Stimulated activated CD8-positive, alpha-beta memory T cell treated with anti-CD3 and anti-CD28 coated beads, Interleukin-4, amount 100 ng/mL, for 4 hours (primary cell): ENCODE measurements at places on chromosomes 4 and X.

DNA sequence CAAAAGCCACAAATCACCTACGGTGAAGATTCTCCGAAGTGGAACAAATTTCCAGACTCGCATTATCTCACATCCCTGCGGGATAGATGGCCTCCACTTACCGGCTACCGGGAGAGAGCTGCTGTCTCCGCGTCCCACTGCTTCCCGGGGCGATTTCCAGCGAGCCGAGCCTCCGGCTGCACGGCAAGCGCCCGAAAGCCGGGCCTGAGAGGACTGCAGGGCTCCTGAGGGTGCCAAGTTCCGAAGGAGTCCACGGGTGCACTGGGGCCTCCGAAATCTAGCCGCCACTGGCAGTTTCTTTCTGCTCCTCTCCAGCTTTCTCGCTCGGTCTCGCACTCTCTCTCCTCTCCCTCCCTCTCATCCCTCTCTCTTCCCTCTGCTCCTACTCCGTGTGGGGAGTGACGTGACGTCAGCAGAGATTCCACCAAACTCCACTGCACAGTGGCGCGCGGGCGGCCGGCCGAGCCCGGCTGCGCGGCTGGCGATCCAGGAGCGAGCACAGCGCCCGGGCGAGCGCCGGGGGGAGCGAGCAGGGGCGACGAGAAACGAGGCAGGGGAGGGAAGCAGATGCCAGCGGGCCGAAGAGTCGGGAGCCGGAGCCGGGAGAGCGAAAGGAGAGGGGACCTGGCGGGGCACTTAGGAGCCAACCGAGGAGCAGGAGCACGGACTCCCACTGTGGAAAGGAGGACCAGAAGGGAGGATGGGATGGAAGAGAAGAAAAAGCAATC is 14.0 kb upstream of the PITX2 start:
- no peak for DNase-seq

DNA sequence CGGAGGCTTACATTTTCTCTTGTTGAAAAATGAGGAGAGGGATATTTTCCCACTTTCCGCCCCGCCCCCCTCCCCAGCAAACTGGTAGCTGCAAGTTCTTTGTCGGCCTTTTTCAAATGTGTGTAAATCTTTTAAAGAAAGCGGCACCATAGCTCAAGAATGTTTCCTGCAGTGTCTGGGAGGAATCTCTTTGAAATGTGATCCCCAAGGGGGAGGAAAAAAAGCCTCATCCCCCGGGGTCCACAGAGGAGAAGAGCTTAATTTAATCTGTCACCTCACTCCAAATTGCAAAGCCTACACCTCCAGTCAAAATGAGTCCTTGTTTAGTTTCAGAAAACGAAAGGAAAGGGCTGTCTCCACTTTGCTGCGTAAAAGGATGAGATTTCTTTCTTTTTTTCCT is 34.8 kb downstream of the ASMT start:
- DNase-seq: no peak

- no peak for DNase-seq
These were observed 133.9 kb downstream of the CORIN start for GRCh38 chr4:47703956-47704355.

GRCh38 chrX:15598026-15598425 is 2.7 kb downstream of the ACE2 start:
- no peak for DNase-seq

GRCh38 chrX:150326541-150327247 is 36.4 kb upstream of the MAMLD1 start:
- no peak for DNase-seq

DNA sequence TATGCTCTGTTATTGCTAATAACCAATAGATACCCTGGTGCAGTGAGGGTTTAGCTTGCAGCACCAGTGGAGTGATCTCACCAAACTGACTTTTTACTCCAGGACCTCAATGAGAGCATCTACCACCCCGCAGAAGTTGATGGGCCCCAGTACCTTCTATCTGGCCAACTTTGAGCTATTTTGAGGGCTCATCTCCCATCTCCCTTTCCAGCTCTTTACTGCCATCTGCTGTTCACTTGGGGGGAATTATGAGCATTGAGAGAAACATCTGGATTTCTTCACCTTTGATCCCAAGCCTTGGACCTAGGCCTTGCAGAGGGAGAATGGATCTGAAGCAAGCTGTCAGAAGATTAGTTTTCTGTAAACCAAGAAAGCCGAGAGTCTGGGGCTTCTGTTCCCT is 143.6 kb downstream of the TMEM164 start:
- DNase-seq: no peak

DNA sequence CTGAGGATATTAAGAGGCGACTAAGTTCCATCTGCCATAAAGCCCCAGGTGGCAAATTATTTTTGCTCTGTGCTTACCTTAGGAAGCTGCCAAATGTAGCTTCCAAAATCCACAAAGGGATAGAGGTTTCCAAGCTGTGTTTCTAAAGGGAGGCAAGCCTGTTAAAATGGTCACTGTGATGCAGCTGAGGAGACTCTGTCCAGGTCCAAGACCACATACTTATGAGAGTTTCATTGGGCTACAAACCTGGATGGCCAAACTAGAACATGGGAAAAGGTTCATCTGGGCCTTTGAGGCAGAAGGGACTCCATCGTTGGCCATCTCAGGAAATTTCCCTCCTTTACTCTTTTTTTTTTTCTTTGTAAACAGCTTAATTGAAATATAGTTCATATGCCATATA is 306.9 kb upstream of the FGF13 start:
- DNase-seq: no peak

- no peak for DNase-seq
These were observed 18.3 kb downstream of the SCARB2 start for GRCh38 chr4:76195326-76195725.

GRCh38 chr4:27684610-27685011 is 824.0 kb downstream of the STIM2 start:
- no peak for DNase-seq

DNA sequence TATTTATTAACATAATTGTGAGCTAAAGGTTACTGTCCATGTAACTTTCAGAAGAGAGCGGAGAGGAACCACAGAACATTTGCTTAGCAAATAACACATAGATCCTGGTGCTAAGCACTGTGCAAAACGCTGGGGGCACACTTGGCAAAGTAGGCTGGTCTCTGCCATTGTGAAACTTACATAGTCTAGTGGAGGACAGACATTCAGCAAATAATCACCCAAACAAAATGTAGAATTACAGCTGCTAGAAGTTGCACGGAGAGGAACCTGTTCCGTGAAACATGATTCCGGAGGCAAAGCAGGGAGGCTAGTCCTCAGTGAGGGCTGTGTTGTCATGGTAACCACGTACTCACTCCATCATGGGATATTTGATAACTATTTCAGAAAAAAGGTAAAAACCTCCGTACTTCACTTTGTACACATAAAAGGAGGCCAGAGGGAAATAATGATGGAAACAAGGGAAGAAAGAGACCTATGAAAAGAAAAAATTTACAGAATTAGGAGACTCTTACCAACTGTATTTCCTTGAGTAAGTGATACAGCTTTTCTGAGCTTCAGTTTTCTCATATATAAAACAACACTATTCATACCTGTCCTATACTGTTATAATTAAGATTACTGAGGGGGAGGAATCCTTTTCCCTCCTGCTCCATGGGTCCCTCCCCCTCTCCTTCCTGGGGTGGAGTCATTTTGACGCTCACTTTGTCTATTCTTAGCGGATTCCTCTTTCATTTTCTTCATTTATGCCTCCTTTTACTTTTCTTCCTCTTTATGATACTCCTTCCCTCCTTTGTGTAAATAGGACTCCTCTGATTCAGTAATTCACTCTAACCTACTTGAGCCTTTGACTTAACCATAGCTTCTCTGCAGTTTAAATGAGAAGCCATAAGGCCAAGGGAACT is 825 bp upstream of the RASGEF1B start:
- no peak for DNase-seq

GRCh38 chr4:41384992-41385391 is 128.3 kb downstream of the UCHL1 start:
- no peak for DNase-seq

DNA sequence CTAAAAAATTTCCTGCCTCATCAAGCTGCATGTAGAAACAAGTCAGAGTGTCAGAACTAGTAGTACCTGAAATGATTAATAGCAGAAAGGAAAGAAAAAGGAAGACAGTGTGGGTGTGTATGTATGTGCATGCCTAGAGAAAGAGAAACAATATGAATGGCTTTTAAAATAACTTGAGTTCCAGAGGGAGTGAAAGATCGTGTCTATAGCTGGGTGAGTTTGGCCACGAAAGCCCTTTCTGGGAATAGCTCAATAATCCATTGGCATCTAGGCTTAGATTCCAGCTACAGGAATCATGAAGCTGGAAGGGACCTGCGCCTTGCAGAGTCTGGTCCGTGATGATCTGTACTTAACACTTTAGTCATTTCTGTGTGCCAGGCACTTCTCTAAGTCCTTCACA is 195.6 kb downstream of the RAPGEF2 start:
- no peak for DNase-seq
